ENCODE measurements at places on chromosomes 1 and 21.
A peak's percentile ranks its signal among the peaks of the same experiment; 100 is the strongest.

- peak; percentile 64 for DNase-seq
Observed at GRCh38 chr21:17523007-17523451, 10.2 kb downstream of the CXADR start.

GRCh38 chr21:32257962-32258785, 20.7 kb downstream of the MIS18A start:
- DNase-seq, result peak; percentile 71

- DNase-seq, result no peak
Observed at GRCh38 chr21:41726970-41727783, 39.7 kb downstream of the RIPK4 start.

- no peak for DNase-seq
Observed at GRCh38 chr21:43605320-43606215, 53.7 kb downstream of the HSF2BP start.

DNA sequence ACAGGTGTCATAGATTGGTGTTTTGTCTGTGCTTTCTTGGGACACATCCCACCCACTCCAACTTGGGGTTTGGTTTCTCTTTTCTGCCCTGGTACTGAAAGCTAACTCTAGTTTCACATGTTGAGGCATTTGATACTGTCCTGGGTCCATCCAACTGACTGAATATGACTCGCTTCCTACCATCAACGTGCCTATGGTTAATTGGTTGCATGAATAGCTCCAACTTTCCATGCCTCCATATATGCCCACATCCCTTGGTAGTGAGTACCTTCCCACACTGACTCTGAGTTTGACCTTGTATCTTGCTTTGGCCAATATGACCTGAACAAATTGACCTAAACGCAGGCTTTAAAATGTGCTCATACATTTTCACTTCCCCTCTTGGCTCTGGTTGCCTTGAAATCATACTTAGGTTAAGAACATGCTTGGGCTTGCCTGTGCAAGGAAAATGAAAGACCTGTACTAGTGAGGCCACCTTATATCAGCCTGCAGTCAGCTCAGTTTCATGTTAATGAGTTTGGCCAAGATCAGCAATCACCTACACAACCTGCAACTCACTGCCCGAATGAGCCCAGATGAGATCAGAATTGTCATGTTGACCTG, 81.0 kb upstream of the KCNK2 start:
- DNase-seq, result no peak

All from HuH-7 (cell line).